ENCODE measurements at places on chromosomes 3 and 15. TPM values are rescaled to one million over a fixed set of nuclear protein-coding genes. Genes with fewer than 3 reads are reported as not detected.

Gene SLC2A2
- not detected for total RNA-seq

Gene GTPBP8
- total RNA-seq = 14.4 TPM

Gene ENTPD3
- total RNA-seq = 0.03 TPM

Gene ARHGEF26
- 11.2 TPM for total RNA-seq

Gene ACAN
- total RNA-seq = 0.88 TPM

Gene APPL1
- 19.8 TPM for total RNA-seq

Gene CLEC3B
- 0.13 TPM for total RNA-seq

Gene ANKRD34C
- not detected for total RNA-seq

Gene GOLGA6L2
- total RNA-seq = not detected

Gene NECTIN3
- 28.4 TPM for total RNA-seq

Gene STOML1
- total RNA-seq = 11.8 TPM

Gene SUSD5
- total RNA-seq = 3.1 TPM
